ENCODE measurements at places on chromosomes 4 and X.

DNA sequence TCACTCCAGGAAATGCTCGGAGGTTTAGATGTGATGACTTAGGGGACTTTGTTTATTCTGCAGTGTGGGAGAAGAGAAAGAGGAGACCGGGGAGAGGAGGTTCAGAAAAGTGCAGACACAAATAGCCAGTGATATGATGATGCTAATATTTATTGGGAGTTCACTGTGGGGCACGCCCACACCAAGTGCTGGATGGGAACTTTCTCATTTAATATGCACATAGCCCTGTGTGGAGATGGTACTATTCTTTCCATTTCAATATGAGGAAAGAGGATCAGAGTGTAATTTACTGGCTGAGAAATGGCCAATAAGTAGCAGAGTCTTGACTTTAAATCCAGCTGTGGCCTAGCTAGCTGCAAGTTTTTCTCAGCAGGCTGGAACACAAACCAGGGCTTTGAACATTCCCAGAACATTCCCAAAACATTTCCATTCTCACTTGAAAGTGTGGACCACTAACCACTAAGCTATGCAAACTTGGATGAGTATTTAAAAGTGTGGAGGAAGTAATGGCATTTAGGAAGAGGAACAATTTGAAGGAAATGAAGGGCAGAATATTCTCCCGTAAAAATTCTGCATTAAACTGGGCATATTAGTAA, 231.7 kb downstream of the HS3ST1 start:
- no peak for DNase-seq

DNA sequence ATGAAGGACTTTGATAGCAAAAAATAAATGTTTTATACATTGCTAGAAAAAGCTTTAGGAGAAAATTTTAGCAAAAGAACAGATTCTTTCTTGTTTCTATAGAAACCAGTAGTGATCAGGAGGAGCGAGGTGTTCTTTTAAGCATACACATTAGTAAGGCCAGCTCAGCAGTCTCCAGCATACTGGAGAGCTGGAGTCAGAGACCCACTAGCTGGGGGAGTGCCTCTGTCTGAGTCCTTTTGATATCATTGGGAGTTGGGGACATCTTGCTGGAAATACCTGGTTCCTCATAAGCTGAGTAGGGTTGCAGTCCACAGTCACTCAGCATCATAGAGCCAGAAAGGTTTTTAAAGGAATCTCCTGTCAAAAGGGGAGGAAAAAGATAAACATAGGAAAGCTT, 67.4 kb downstream of the AFF2 start:
- DNase-seq: no peak

DNA sequence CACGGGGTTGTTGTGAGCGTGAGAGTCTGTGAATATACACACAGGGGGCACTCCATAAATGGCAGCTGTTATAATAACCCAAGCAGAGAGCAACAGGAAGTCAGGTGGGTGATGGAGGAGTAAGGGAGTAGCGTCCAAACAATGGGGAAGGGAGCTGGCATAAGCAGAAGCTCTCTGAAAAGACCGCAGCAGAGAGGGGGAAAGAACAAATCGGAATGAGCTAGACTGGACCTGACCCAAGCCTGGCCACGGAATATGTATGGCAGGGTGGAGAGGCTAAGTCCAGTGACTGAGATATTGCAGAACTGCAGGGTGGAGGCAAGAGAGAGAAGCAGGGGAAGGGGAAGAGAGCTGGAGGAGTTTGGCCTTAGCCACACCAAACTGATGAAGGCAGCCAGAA, 6.5 kb upstream of the GJB1 start:
- no peak for DNase-seq

- DNase-seq: no peak
These were observed 100.6 kb downstream of the AKAP4 start for GRCh38 chrX:50100188-50100587.

- DNase-seq: no peak
These were observed 78.9 kb downstream of the SLC10A7 start for GRCh38 chr4:146442801-146443200.

DNA sequence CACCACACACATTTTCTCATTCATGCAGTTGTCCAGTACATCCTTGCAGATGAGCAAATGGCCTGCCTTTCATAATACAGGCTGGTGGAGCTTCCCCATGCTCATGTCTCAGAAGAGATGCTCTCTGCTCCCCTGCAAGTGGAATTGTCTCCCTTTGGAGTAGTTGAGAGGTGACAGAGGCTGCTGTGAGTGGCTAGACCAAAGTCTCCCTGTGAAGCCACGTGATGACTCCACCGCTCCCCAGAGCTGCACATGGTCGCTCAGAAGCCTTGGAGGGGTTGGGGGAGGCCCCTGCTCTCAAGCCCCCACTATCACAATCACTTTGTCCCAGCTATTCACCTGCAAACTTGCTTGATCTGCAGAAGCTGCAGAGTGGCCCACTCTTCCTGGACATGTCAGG, 1.5 kb upstream of the GPR78 start:
- no peak for DNase-seq

GRCh38 chr4:123517971-123518370, 121.4 kb downstream of the SPRY1 start:
- no peak for DNase-seq

DNA sequence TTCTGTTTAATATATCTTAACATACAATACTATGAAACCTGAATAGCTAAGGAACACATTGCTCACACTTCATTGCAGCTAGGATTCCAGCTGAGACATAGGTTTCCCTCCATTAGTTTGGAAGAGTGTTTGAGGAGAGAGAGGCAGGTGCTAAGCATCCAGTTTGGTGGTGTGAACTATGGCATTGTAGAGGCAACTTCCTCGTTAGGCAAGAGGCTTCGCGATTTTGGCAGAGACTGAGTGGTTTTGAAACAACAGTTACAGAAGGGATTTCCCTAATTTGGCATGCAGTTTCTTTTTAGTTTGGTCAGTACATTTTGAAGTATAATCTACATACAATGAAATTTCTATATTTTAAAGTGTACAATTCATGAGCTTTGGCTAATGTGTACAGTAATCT, 117.1 kb upstream of the BMP3 start:
- DNase-seq: no peak

DNA sequence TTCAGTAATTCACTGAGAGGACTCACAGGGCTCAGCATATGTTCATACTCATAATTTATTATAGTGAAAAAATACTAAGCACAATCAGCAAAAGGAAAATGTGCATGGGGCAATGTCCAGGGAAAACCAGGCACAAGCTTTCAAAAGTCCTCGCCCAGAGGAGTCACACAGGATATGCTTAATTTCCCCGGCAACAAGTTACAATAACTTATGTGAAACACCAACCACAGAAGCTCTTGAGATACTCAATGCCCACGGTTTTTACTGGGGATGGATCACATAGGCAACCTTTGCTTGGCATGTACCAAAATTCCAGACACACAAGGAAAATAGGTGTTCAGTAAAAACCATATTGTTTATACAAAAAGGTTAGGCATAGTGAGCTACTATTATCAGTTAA, 38.5 kb upstream of the STPG2 start:
- no peak for DNase-seq

- no peak for DNase-seq
These were observed 239.9 kb upstream of the TEX13A start for GRCh38 chrX:105460376-105460775.

- no peak for DNase-seq
These were observed 5.4 kb downstream of the STBD1 start for GRCh38 chr4:76311896-76312331.

DNA sequence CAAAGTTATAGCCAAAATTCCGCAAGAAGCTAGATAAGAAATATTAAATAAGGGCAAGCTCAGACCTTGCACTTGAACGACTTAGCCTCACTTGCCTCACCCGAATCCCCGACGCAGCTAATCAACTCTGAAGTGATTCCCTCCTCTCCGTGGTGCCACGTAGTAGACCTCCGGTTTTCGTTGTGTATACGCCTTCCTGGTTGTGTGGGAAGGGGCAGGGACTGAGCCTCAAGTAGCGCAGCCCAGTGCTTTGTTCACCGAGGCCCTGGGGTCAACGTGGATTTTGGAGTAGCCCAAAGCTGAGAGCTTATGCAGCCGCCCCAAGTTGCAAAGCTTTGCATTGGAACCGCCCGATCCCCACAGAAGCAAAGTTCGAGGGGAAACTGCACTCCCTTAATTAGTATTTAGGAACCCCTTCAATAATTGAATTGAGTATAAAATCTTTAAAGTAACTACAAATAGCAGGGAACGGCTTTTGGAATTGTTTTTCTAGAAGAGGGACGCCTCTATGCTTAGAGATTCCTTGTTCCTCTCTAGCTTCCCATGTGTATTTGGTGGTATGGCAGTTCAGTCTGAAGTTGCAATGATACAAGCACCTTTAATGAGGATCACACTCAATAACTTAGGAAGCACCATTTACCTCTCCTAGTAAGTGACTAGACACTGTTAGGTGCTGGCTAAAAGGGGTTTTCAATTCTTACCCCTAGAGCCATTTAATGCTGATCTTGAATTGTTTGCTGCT, 55.7 kb downstream of the LINC00632 start:
- no peak for DNase-seq

DNA sequence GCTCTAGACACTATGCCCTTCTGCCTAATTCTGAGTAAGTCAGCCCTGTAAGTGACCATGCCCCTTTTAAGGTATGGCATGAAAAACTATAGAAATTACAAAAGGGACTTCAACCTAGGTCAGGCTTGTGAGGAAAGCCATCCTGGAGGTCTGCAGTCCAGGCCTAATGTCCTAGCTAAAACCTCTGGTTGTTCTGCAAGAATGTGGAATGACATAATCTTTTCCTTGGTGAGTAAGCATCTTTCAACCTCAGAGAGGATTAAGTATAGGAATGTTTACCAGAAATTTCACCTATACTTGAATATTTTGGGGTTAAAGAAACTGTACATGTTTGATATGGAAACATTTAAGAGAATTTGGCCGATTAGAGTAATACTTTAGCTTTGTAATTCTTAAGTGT, 23.8 kb upstream of the HPSE start:
- no peak for DNase-seq

DNA sequence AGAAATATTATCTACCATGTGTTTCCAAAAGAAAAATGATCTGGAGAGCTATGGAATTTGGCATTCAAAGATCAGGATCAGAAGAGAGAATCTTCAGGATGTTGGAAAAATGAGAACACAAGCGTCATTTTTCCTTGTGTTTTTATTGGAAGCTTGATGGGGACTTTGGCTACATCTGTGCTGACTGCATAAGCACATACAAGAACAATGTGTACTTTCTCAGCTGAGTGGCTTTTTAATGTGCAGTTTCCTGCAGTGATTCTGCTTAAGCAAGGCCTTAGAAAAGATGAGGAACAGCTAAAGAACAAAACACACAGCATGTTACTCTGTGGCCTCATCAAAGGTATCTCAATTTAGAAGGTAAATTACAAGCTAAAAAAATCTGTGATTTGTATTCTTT, 1039.9 kb downstream of the GLUD2 start:
- DNase-seq: no peak

DNA sequence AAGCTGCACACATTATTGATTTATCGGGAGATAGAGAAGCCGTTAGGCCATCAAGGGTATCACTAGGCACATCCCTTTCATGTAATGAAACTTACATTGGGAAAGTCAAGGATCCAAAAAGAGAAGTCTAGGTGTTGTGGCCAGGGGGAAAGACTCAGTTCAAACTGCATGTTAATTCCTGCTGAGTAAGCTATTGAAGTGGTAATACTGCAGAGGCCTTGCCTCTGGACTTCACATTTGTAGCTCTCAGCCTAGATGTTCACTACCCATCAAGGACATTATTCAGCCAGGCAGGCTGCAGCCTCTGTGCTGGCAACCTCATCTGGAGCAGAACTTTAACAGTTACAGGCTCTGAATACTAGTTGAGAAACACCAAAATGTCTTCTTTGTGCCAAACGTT, 2094.5 kb upstream of the AGA start:
- DNase-seq: no peak

- no peak for DNase-seq
These were observed 55.5 kb downstream of the ADRA2C start for GRCh38 chr4:3821580-3822229.

- DNase-seq: no peak
These were observed 65.7 kb upstream of the PAGE1 start for GRCh38 chrX:49761481-49761880.

- no peak for DNase-seq
These were observed 272.8 kb upstream of the GATB start for GRCh38 chr4:152033621-152034020.

DNA sequence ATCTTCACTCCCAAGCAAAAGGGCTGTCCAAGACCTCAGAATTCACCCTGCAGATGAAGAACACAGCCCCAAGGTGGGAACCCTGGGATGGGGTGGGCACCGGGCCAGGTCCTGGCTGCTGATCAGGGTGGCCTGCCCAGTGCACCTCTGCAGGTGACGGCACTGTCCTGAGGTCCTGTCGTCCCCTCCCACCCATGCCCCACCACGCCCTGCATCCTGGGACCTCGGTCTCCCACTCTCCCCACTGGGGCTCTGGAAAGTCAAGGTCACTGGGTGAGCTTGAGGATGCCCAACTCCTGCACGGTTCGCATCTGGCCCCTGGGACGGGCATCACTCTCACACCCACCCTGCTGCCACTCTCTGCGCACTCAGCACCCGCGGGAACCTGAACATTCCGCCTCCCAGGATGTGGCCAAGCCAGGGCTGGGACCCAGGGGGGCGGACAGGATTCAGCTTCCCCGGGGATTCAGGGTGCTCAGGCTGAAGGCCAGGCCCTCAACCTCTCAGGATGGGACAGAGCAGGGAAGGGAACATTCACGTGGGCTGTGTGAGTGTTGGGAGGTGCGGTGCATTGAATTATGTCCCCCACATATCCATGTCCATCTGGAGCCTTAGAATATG, 115.9 kb downstream of the CPZ start:
- DNase-seq: no peak

DNA sequence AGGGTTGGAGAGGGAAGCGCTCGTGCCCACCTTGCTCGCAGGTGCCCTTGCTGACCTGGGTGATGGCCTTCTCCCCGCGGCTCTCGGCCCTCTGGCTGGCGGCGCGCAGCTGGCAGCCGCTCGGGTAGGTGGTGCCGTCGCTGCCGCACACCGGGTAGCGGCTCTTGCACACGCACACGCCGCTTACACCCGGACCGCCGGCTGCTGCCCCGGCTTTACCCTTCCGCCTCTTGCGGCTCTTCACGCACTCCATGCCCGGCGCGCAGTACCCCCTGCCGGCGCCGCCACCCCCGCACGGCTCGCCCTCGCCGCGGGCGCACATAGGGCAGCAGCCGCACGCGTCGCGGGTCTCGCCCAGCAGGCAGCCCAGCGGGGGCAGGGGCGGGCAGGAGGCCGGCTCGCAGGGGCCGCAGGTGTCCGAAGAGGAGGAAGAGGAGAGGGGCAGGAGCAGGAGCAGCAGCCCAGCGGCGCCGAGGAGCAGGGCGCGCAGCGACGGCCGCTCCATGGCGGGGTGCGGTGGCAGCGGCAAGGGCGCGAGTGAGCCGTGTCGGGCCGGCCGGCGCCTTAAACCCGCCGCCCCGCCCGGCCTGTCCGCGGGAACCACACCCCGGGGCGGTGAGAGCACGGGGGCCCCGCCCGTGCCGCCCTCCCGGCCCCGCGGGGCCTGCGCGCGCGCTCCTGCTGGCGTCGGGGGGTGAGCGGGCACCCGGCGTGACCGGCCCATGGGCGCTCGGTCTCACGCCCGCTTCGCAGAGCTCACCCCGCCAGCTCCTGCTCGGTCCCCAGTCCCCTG, at the start of gene IGFBP7:
Gene IGFBP7 (minus strand): TSS at position 539 of the 793 bp plus-strand sequence. CDS start 34 bp downstream, at position 505.
- DNase-seq: no peak

GRCh38 chr4:24655971-24656370, 71.6 kb upstream of the DHX15 start:
- DNase-seq: no peak

Measured in activated CD4-positive, alpha-beta T cell treated with anti-CD3 and anti-CD28 coated beads, Interleukin-2, amount 50 U/mL, for 4 hours (primary cell).